Kasumi-1 (cell line): ENCODE measurements at places on chromosomes 13 and 19.

DNA sequence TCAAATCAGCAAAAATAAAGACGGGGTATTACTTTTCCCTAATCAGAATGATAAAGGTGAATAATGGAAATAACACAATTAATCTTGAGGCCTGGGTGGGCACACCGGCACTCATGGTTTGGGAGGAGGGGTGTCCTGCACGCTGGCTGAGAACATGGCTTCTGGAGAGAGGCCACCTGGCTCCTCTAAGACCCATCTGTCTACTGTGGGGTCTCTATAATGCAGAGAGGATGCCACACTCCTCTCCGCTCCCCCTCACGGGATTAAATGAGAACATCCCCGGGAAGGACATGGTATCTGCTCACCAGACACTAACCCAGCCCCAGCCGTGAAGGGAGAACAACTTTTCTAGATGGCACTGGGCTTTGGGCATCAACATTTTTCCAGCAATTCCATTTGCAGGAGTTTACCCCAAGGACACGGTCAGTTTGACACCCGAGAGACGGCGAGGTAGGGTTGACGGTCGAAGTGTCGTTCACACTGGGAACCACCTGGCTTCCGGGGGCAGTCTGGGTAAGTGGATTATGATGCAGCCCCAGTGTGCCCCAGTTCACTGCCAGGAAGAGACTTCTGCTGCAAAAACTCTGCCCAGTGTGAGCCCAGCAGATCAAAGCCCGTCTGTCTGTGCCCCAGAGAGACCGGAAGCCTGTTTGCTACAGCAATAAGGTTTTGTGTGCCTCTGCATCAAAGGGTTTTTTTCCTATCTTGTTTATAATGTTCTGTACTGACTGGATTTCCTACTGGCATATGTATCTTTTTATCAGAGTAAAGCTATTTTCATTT is 56.6 kb downstream of the CEBPG start:
- DNase-seq: no peak

- DNase-seq: no peak
Observed at GRCh38 chr19:11196406-11197287, 698 bp downstream of the KANK2 start.

GRCh38 chr19:39401549-39402345 is 4.9 kb upstream of the ZFP36 start:
- DNase-seq: no peak

- DNase-seq: no peak
Observed at GRCh38 chr19:27962264-27962663, 1250.7 kb downstream of the UQCRFS1 start.

DNA sequence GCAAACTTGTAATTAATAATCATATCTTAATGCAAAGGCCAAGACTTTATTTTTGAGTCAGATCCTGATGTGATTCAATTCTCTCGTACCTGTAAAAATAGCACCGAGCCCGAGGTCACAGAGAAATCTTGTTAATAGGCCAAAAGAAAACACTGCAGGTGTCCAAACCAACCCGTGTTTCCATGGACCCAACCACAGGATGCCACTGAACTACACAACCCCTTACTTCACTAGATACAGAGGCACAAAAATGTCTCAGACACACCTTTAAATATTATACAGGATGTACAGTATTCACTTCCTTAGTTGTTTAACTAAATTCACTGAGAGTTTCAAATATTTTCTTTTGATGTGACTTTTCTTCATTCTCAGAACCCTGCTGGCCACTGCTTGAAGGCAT is 530.9 kb downstream of the MYO16 start:
- no peak for DNase-seq

GRCh38 chr13:71515744-71516038 is 351.3 kb downstream of the DACH1 start:
- DNase-seq: no peak

DNA sequence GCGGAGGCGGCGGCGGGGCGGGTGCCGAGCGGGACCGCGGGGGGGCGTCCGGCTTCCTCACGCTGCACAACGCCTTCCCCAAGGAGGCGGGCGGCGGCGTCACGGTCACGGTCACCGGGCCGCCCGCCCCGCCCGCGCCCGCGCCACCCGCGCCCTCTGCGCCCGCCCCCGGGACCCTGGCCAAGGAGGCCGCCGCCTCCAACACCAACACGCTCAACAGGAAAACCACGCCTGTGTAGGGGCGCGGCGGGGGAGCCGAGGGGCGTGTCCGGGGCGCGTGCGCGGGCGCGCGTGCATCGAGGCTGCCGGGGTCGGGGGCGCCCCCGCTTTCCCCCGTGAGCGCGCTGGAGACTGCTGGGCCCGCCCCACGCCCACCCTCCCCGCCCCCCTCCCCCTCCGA is 8.8 kb upstream of the CACNG6 start:
- no peak for DNase-seq

- no peak for DNase-seq
Observed at GRCh38 chr13:26074706-26075105, 22.9 kb upstream of the SHISA2 start.

DNA sequence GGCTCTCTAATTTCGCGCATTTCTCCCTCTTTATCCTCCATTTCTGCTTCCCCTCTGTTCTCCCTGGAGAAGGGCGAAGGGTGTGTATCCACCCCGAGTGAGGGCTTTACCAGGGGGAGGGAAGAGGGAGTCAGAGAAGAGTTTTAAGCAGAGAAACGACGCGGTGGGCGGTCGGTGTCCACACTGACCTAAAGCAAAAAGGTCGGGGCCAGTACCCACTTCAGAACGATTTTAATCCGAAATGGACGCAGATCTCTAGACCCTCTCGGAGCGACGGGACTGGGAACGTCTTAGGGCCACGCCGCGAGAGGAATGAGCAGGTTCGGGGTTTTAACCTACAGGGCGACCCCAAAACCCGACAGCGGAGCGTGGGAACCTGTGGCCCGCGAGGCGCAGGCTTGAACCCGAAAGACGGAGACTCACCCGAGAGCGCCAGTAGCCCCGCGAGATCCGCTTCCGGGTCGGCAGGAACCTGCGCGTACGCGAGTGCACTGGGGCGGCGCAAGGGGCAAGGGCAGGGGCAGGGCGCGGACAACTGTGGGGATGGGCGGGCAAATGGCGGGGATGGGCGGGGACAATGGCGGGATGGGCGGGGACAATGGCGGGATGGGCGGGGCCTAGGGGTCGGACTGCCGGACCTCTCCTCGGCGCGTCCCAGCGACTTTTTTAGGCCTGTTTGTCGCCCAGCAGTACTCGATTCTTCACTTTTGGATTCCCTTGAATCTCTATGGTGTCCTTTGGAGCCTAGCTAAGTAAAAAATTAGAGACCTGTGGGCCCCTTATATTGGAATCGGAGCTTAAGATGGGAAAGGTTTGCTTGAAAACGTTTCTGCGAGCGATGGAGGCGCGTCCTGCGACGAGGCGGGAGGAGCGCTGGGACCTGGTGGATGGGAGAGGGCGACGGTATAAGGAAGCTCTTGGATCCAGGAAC is at the start of gene ZNF677:
Gene ZNF677 (minus strand): TSS at position 463 of the 931 bp plus-strand sequence. CDS start 3,323 bp downstream, outside the sequence.
- no peak for DNase-seq

GRCh38 chr13:112756967-112757758 is 67.3 kb downstream of the ATP11A start:
- no peak for DNase-seq

DNA sequence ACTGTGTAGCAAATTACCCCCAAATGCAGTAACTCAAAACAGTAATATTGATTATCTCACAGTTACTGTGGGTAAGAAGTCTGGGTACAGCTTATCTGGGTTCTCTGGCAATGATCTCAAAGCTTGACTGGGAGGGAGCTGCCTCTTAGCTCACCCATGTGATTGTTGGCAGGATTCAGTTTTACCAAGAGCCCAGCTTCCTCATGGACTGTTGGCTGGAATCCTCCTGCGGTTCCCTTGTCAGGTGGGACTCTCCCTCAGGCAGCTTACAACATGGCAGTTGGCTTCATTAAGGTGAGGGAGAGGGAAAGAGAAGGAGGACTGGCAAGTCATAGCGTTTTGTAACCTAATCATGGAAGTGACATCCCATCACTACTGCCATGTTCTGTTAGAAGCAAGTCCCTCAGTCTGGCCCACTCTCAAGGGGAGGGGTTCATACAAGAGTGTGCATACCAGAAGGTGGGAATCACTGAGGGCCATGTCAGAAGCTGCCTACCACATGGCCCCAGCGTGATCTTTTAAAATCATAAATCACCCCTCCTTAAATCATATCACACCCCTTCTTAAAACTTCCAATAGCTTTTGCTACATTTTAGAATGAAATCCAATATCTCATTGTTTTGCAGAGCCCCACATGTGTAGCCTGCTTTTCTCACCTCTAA is 108.1 kb downstream of the OLFM4 start:
- no peak for DNase-seq

GRCh38 chr13:44810061-44810840 is 179.0 kb downstream of the NUFIP1 start:
- no peak for DNase-seq
